ENCODE measurements at places on chromosomes 12 and 14. TPM values are rescaled to one million over a fixed set of nuclear protein-coding genes. Genes with fewer than 3 reads are reported as not detected.

Gene DEGS2
- 0.35 TPM for total RNA-seq

Gene RNASE3
- total RNA-seq = not detected

Gene GLIPR1L2
- 1.5 TPM for total RNA-seq

Gene MLXIP
- 12.6 TPM for total RNA-seq

Gene BHLHE41
- total RNA-seq = 1.6 TPM

Gene TGM1
- 0.71 TPM for total RNA-seq

Gene ANG
- 4.6 TPM for total RNA-seq

Gene OAS1
- 3.6 TPM for total RNA-seq

Gene LRTM2
- 0.58 TPM for total RNA-seq

Gene LMNTD1
- total RNA-seq = 0.18 TPM

Gene CDH24
- 2.1 TPM for total RNA-seq

Gene TAS2R8
- total RNA-seq = 0.04 TPM

Gene CLEC2B
- 4.4 TPM for total RNA-seq

Gene NINJ2
- total RNA-seq = 3.2 TPM

Gene CACNA2D4
- 1.6 TPM for total RNA-seq

Gene BATF
- total RNA-seq = 0.44 TPM

Gene LRP6
- total RNA-seq = 43.4 TPM

Gene GPX2
- not detected for total RNA-seq

Gene GUCY2C
- not detected for total RNA-seq

Gene ESPL1
- 4.0 TPM for total RNA-seq

Gene SLC39A9
- 48.0 TPM for total RNA-seq

Gene EMP1
- total RNA-seq = 70.0 TPM
